ENCODE measurements at places on chromosomes 16 and 17.

DNA sequence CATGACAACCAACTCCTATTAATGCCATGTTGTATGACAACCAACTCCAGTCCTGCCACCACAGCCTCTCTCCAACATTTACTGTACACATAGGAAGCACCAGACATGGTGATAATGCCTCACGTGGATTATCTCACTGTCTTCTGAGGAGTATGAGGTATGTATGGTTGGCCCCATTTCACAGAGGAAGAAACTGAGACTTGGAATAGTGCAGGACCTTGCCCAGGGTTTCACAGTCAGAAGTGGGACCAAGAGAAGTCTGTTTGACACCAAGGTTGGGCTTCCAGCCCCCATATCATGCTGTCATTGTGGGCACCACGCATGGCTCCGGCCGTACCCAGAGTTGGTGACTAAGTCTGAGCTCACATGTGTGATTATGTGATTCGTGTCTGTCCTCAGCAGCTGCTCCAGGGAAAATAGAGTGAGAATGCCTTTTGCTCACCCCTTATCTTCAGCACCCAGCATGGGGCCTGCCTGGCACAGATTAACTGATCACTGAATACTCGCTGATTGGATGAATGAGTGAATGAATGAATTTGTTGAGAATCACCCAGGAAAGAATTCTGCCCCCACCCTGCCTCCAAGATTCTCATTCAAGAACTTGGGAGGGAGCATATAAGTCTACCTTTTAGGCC is 204.1 kb upstream of the NLRP1 start:
- DNase-seq = no peak

- DNase-seq = no peak
Observed at GRCh38 chr17:80219763-80220053, 425 bp downstream of the SGSH start.

DNA sequence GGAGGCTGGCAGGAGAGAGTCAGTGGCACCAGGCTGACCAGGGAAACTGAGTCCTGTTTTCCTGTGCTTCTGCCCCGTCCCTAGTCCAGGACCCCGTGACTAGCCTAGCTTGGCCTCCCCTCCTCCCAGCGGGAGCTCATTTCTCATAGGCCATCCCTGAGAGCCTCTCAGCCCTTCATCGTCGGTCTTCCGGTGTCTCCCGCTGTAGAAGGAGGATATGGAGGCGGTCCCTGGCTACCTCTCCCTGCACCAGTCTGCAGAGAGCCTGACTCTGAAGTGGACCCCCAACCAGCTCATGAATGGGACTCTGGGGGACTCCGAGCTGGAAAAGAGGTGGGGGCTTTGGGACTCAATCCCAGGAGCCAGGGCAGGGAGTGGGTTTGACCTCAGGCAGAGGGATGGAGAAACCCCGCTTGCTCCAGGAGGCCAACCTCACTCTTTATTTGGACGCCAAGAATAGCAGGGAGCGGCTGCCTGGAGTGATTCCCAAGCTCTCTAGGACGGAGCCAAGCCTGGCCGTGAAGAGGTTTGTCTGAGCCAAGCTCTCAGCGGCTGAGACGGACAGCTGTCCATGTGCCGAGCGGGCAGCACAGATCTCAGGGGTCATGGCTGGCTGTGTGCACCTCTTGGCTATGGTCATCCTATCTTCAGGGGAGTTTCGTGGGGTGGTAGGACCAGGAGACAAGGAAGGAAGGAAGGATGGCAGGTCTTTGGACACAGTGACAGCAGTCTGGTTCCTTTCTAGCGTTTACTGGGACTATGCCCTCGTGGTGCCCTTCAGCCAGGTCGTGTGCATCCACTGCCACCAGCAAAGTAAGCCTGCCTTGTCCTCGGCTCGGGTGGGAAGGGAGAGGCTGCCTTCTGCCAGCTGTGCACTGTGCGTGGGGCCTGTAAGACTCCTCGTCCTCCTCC is 26.8 kb downstream of the SGSM2 start:
- DNase-seq = no peak

- DNase-seq = no peak
Observed at GRCh38 chr17:41775394-41776226, 10.9 kb downstream of the JUP start.

- no peak for DNase-seq
Observed at GRCh38 chr16:66212428-66212827, 154.1 kb upstream of the CDH5 start.

DNA sequence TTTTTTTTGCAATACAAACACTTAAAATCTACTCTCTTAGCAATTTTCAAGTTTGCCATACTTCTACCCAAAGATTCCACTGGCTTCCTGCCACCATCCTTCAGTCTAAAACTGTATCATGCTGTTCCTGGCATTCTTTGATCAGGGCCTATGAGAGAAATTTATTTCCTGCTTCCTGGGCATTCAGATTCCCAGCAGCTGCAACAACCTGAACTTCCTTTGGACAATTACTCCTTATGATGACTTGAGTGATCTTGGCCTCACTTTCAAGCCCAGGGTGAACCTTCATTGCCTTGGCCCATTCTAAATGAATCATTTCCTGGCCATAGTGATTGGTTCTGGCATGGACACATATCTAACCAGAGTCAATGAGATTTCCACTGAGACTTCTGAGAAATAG is 18.0 kb upstream of the MON1B start:
- no peak for DNase-seq

DNA sequence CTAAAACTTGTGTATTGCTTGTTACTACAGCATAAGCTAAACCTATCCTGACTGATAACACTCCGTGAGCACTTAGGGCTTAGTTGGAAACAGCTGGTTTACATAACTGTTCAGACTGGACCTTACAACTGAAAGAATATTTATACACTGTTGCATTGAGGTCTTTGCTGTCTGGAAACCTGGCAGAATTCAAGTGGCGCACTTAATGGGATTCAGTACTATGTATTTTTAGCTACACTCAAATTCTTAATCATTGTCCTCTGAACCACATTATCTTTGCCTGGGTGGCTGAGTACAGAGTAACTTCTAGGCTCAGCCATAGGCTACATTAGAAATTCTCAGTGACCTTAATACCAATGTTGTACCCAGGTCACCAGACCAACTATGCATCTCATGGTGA is 172.9 kb downstream of the PMP22 start:
- no peak for DNase-seq

Data from stimulated activated CD8-positive, alpha-beta memory T cell treated with anti-CD3 and anti-CD28 coated beads, Interleukin-7, amount 100 ng/mL, for 24 hours (primary cell).